ENCODE measurements at places on chromosomes 3 and 15.

DNA sequence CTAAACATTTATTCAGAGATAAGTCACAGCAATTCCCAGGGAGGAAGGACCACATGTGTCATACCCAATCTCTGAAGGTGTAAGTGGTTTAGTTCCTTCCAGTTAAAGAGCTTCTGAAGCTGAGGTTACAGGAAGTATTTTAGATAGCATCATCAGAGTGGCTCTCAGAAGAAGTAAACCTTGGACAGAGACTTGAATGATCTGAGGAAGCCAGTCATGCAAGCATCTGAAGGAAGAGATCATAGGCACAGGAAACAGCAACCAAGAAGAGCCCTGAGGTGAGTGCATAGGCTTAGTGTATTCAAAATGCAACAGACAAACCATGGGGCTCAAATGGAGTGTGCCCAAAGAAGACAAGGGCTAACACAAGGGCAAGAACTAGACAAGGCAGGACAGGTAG lies 210.3 kb downstream of the ULK4 start:
- no peak for DNase-seq

DNA sequence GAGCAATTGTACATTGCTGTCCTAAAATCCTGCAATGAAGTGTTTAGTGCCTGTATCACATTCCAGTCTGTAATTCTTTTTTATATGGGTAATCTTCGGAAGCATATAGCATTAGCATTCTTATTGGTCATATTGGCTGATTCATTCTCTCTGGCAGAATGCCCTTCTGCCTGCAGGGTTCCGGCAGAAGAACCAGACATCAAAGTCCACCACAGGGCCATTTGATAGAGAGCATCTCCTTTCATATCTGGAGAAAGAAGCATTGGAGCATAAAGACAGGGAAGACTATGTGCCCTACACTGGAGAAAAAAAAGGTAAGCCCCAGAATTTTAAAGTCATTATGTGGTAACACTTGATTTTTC lies 39.6 kb downstream of the TMOD3 start:
- no peak for DNase-seq

DNA sequence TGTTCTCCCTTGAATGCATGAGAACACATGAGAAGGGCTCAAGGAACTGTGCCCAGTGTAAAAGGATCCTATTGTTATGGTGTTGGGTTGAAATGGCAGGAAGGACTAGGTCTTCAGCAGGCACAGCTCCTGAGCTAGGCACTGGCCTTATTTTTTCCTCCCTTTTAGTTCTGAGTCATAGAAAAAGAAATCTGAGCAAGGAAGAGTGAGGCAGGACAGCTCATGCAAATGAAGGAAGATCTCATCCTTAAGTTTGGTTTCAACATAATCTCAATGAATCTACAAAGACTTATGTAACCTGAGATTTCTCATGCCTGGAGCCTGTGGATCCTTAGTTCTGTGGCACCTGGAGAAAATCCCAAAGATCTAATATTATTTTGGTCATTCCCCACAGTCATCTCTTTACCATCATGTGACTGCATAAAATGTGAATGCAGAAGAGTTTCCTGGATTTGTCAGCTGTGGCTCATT lies 188.6 kb upstream of the TBL1XR1 start:
- no peak for DNase-seq

GRCh38 chr3:2765002-2765579 lies 345.1 kb downstream of the IL5RA start:
- DNase-seq, result no peak

DNA sequence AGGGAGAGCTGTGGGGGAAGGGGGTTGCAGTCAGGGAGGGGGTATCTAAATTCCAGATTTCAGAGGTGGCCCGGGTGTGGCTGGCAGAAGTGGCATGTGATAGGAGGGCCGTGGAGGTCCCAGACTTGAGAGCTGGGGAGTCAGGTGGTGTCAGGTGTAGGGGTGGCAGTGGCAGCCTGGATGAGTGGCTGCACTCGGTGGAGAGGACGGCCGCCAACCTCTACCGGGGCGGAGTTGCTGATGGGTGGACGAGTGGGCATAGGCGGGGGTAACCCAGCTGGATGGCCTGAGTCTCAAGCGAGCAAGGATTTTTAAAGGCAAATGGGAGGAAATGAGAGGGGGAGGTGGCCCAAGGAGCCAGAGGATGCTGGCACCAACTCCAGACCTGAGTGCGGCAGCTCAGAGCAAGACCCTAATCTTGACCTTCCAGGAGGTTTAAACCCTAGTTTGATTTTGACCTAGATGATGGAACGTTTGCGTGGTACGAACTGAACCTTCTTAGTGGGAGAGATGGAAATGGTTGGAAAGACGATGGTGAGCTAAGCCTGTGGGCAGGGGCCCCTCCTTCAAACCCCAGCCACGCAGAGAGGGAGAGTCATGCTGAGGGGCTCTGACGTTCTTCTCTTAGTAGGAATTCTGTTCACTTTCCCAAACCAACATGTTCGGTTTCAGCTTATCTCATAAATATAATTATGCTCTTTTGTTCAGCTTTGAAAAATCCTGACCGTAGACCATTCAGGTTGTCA lies 8.0 kb downstream of the TRAK1 start:
- no peak for DNase-seq

DNA sequence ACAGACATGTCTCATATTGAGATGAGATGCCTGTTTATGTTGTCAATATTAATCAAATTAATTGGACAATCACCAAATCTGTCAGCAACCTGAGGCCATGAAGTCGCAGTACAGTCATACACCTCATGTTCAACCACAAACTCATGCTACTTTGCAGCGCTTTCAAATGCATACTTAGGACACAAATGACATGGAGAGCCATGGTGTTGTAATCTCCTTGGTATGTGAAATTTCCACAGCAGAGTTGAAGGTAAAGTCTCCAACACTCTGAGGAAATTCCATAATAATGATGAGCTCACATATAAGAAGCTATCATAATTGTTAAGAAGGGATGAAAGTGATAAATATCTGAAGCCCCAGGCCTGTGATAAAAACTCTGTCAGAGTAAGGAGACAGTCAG lies 873.9 kb downstream of the MCTP2 start:
- no peak for DNase-seq

DNA sequence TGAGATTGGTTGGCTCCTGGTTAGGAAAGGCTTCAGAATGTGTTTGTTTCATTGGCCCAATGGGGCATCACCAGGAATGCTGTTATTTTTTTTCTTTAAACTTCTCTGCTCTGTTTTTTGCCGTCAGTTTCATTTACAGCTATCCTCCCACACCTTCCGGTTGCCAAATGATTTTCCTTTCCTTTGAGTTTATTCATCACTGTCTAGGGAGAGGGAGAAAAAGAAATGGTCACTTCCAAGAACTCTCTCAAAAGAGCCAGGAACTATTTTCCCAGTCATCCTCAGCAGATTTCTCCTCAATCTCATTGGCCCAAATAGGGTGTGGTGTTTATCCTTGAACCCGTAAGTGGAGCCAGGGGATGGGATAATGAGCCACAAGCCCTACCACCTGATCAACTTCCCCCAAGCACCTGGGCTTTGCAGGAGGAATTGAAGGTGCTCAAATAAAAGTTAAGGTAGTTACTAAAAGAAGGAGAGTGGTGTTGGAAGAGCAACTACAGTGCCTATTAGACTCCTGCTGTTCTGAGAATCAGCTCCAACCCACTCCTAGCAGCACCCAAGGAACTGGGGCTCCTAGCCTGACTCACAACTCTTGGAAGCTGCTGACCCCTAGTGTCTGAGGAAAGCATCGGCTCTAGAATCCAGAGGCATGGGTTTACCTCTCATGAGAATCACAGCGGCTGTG lies 183.8 kb upstream of the IL12A start:
- DNase-seq, result peak; percentile 49
